ENCODE measurements at places on chromosomes 12 and 14. TPM values are rescaled to one million over a fixed set of nuclear protein-coding genes. Genes with fewer than 3 reads are reported as not detected.
A peak's percentile ranks its signal among the peaks of the same experiment; 100 is the strongest.

DNA sequence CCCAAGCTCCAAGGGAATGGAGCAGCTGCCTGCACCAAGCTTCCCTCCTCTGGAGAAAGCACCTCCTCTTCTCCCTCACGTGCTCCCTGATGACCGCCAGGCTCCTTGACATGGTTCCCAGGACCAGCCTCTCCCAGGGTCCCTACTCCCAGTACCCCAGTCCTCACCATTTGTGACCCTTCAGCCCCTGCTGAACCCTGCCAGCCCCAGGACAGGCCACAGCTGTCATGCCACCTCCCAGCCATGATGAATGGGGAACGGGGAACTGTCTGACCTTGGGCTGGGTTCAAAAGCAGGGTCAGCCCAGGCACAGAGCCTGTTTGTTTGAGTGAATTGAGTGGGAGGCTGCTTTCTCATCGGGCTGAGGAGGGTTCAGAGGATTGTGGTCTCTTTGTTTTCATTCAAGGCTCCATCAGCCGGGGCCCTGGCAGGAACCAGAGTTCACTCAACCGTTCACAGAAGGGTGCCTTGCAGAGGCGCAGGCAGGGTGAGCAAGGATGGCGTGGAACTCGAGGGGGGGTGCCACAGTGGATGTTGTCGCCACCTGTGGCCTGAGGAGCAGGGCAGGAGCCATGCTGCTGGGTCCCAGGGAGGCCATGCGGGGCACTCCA, 344.5 kb upstream of the SFSWAP start:
- no peak for DNase-seq

DNA sequence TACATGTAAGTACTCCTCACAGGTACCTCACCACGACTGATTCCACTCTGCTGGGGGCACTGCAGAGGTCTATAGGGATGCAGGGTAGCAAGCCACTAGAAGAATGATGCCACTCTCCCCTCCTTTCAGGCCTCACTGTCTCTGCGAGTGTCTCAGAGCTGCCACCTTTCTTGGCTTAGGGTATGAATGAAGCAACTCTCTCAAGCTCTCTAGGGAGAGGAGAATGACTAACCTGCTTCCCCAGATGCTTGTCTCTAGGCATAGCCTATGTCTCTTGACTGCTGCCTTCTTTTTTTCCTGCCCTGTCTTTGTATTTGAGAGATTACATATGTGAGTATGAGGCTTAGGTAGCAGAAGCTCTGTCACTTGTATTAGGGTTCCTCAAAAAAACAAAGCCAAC, 566.5 kb upstream of the ATP2B1 start:
- DNase-seq: peak; percentile 29

- no peak for DNase-seq
These were observed 185.0 kb downstream of the PLCZ1 start for GRCh38 chr12:18552829-18553228.

- peak; percentile 3 for DNase-seq
These were observed 9.4 kb downstream of the STON2 start for GRCh38 chr14:81390696-81391095.

GRCh38 chr12:159156-159782, 54.7 kb downstream of the SLC6A12 start:
- DNase-seq: no peak

DNA sequence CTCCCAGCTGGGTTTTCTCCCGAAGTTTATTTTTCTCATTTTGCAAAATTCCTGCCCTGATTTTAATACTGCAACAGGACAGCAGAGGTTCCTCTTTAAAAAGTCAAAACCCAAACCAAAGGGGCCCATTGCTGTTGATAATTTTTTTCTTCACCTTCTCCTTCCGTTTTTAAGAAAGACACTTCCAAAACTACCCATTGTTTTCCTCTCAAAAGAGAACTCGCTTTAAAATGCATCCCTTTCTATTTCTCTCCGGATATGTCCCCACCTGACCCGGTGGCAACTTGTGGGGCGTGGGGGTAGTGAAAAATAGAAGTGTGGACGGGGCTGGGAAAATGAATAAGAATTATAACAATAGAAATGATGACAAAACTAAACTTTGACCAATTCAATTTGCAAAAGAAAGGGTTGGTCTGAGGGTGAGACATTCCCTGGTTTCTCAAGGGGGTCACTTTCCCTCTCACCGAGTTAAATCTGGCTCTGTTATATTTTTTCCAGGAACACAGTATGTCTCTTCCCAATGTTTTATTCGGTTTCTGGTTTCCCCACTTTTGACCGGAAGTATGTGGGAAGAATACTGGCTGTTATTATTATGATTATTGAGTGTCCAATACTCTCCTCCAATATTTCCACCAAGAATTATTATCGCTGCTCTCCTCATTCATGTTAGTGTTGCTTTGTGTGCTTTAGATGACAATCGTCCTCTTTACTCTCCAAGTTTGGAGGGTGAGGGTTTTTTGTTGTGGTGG, 4.1 kb upstream of the TBX5 start:
- peak; percentile 47 for DNase-seq

DNA sequence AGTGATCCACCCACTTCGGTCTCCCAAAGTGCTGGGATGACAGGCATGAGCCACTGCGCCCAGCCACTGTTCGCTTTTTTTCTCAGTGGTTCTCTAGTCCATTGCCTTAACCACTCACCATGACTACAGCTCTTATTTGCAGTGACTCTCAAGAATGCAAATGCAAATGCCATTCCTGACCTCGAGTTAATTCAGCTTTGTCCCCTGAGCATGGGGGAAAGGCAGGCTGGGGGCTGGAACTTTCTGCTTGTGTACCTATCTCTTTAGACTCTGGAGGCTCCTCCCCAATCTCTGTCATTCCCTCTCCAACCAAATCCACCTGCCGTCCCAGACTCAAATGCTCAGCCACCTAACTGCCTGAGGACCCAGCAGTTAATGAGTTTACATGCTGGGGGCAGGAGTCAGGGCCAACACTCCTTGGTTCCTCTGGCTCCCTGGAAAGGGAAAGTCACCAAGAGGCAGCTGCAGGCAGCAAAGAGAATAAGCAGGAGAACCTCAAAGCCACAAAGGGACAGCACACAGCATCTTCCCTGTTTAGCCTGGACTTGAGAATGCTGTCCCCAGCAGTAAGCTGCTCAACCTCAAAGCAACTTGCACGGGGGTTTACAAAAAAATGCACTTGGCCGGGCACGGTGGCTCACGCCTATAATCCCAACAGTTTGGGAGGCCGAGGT, 5.3 kb upstream of the HNF1A start:
- no peak for DNase-seq

GRCh38 chr12:58924652-58925051, 4.3 kb upstream of the LRIG3 start:
- no peak for DNase-seq

DNA sequence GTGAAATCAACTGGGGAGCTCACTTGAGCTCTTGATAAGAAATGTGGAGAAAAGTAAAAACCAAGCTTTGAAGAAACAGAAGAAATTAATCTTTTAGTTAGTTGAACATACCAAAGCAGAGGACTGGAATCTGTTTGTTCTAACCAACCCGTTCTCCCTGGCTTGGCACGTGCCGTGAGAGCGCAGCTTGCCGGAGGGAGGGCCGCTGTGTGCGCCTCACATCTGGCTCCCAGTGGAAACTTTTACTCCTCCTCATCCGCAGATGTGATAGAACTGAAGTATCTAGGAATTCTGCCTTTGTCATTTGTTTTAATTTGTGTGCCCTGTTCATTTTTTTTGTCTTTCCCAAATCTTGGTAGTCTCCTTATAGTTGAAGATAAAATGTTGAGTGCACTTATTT, 64.9 kb downstream of the DDX51 start:
- DNase-seq: no peak

GRCh38 chr12:76697849-76698248, 66.1 kb upstream of the ZDHHC17 start:
- DNase-seq: no peak

- DNase-seq: no peak
These were observed 10.8 kb upstream of the PLEKHH1 start for GRCh38 chr14:67522270-67522669.

DNA sequence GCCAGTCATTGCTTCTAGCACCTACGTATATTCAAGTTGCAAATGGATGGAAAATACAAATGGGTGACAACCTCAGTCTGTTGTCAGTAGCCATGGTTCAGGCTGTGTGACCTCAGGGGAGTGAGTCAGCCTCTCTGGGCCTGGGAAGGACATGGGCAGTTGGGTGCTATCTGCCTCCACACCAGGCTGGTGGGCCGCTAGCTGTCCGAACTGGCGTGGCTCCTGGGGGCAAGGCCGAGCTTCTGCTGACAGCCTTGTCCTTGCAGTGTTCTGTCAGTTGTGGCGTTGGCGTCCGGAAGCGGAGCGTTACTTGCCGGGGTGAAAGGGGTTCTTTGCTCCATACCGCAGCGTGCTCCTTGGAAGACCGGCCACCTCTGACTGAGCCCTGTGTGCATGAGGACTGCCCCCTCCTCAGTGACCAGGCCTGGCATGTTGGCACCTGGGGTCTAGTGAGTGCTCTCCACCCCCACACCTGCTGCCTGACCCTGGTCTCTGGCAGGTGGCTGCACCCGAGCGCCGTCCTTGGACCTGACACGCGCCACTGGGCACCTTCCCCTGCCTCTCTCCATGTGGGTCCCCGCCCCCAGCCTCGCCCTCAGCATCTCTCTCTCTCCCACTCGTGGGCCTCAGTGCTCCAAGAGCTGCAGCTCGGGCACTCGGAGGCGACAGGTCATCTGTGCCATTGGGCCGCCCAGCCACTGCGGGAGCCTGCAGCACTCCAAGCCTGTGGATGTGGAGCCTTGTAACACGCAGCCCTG, 17.1 kb downstream of the PAPLN start:
- no peak for DNase-seq

- DNase-seq: peak; percentile 10
These were observed 26.5 kb downstream of the MANSC1 start for GRCh38 chr12:12323591-12323990.

DNA sequence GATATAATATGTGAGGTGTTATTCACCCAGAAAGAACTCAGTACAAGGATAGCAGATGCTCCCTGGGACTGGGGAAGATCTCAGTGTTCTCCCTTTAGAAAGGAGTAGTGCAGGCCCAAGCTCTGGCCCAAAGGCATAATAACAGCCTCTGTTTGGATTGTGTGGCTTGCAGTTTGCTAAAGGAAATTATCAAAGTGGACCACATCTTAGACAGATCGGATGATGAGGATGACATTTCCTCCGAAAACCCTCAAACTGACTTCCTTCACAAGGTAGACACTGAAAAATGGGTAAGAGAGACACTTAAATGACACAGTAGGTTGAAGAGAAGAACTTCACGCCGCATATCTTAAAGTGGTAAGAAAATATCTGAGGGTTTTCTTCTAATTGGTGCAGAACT, 26.1 kb downstream of the SMCO2 start:
- no peak for DNase-seq

DNA sequence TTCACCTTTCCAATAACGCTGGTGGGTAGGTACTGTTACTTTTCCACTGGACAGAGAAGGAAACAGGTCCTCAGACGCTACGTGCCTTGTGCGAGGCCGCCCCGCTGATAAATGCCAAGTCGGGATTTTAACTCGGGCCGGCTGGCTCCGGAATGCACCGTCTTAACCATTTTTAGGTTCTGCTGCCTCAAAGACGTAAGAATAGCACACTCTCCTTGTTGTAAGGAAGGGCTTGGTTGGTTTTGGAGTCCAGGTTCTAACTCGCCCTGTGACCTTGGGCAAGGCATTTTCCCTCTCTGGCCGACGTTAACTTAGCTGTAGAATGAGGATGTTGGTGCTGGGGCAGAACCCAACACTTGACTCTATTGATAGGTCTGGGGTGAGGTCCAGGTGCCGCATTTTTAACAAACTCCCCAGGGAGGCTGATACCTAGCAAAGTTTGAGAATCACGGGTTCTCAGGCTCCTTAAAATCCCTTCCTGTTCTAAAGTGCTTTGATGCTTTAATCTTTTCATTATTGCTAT, 814 bp downstream of the ANKRD13A start:
- peak; percentile 79 for DNase-seq

GRCh38 chr12:39103552-39104165, 198.3 kb upstream of the CPNE8 start:
- peak; percentile 81 for DNase-seq

DNA sequence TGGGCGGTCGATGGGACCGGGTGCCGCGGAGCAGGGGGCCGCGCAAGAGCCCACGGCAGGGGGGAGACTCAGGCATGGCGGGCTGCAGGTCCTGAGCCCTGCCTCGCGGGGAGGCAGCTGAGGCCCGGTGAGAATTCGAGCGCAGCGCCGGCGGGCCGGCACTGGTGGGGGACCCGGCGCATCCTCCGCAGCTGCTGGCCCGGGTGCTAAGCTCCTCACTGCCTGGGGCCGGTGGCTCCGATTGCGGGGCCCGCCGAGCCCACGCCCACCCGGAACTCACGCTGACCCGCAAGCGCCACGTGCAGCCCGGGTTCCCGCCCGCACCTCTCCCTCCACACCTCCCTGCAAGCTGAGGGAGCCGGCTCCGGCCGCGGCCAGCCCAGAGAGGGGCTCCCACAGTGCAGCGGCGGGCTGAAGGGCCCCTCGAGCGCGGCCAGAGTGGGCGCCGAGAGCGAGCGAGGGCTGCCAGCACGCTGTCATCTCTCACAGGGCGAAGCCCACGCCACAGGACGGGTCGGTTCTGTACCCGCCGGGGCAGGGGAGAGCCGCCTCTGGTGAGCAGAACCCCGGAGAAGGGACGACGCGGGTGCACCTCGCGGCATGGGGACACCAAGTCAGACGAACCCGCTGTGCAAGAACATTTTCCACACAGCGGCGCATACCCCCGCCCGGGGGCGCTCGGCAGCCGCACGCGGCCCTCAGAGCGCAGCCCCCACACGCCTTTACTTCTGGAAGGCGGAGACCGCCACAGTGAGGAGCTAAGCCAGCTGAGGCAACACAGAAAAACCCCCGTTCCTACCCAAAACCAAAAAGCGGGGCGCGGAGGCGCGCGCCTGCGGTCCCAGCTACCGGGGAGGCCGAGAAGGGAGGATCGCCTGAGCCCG, 1.2 kb upstream of the SIVA1 start:
- no peak for DNase-seq

PIK3C2G gene
- total RNA-seq: not detected

TMEM63C gene
- total RNA-seq: not detected

ACOT6 gene
- not detected for total RNA-seq

SRP54 gene
- total RNA-seq: 90.8 TPM

KRT79 gene
- not detected for total RNA-seq

AKAP5 gene
- 0.89 TPM for total RNA-seq

PXN gene
- total RNA-seq: 63.7 TPM

SLC17A8 gene
- not detected for total RNA-seq

DNAJC22 gene
- total RNA-seq: 2.5 TPM

RAPGEF3 gene
- total RNA-seq: 3.7 TPM

RNF34 gene
- total RNA-seq: 42.8 TPM

DENR gene
- 48.6 TPM for total RNA-seq

Measured in GM23248 (cell line).